ENCODE measurements at places on chromosomes 4 and X.

GRCh38 chrX:1392376-1393068, 609 bp upstream of the SLC25A6 start:
- DNase-seq = no peak

- no peak for DNase-seq
Observed at GRCh38 chr4:61332693-61333092, 132.6 kb downstream of the ADGRL3 start.

DNA sequence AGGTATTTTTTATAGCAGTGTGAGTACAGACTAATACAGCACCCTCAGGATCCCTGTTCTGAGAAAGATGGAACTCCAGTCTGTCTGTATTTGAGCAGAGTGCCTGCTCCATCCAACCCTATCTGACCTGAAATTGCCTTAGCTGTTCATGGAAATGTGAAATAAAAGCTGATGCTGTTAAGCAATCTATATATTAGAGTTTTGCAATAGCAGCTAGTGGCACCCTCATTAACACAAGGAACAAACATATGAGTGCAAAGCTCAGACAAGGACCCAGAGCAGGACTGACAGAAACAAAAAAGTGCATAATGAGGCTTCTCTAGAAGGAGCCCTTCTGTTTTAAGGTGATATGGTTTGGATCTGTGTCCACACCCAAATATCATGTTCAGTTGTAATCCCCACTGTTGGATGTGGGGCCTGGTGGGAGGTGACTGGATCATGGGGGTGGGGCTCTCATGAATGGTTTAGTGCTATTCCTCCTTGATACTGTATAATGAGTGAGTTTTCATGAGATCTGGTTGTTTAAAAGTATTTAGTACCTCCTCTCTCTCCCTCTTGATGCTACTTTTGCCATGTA, 272.9 kb upstream of the KLF3 start:
- no peak for DNase-seq

- DNase-seq = no peak
Observed at GRCh38 chrX:16528620-16529019, 121.3 kb upstream of the S100G start.

DNA sequence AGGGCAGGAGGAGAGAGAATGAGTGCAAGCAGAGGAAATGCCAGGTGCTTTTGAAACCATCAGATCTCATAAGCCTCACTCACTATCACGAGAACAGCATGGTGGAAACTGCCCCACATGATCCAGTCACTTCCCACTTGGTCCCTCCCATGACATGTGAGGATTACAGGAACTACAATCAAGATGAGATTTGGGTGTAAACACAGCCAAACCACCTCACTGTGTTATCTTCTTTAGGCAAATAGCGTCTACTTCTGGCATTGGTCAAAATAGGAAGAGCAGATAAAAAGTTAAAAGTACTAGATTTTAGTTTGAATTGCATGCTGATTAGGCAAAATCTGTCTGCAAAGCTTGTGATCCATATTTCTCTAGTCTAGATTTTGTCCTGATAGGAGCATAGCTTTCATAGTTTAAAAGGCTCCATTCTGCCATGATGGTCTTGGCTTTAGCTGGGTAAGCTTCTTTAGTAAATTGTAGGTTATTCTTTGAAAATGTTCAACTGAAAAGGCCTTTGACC, 267.5 kb downstream of the NKX6-1 start:
- DNase-seq = no peak

- no peak for DNase-seq
Observed at GRCh38 chr4:189779281-189779980, 161.2 kb upstream of the FRG1 start.

- DNase-seq = no peak
Observed at GRCh38 chr4:26150948-26151347, 169.9 kb upstream of the RBPJ start.
